ENCODE measurements at places on chromosomes 11 and 22. TPM values are rescaled to one million over a fixed set of nuclear protein-coding genes. Genes with fewer than 3 reads are reported as not detected.

SLN gene
- not detected for total RNA-seq

ACRV1 gene
- not detected for total RNA-seq

ST3GAL4 gene
- 22.5 TPM for total RNA-seq

CD3D gene
- total RNA-seq: not detected
